ENCODE measurements at places on chromosomes 7 and 10. TPM values are rescaled to one million over a fixed set of nuclear protein-coding genes. Genes with fewer than 3 reads are reported as not detected.

GRCh38 chr7:130222-130572, 62.2 kb upstream of the FAM20C start:
- no peak for DNase-seq

DNA sequence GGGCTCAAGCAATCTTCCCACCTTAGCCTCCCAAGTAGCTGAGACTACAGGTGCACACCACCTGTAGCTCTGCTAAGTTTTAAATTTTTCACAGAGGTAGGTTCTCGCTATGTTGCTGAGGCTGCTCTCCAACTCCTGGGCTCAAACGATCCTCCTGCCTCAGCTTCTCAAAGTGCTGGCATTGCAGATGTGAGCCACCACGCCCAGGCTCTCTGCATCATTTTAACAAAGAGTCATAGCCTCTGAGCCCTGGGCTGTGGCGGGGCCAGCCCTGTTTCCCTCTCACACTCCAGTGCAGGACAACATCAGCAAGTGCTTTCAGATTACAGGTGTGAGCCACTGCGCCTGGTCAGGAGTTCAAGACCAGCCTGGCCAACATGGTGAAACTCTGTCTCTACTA, 102.5 kb downstream of the COL26A1 start:
- DNase-seq, result no peak

DNA sequence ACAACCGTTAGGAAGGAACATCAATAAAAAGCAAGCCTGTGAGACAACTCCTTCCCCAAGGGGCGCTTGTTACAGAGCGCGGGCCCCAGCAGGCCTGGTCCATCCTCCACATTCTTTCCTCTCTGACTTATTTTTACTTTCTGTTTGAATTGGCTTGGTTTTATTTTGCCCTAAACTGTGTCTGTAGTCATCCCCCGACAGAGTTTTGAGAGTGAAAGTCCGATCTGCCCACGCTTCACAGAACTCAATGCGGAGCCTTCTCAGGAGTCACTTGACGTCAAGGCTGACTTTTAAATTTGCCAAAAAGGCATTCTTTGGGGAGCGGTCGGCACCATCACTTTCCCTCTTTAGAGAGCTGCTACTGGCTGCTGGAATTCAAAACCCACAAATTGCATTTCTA, 150.1 kb upstream of the KLF6 start:
- no peak for DNase-seq

- no peak for DNase-seq
These were observed 35.6 kb downstream of the YKT6 start for GRCh38 chr7:44236333-44236728.

DNA sequence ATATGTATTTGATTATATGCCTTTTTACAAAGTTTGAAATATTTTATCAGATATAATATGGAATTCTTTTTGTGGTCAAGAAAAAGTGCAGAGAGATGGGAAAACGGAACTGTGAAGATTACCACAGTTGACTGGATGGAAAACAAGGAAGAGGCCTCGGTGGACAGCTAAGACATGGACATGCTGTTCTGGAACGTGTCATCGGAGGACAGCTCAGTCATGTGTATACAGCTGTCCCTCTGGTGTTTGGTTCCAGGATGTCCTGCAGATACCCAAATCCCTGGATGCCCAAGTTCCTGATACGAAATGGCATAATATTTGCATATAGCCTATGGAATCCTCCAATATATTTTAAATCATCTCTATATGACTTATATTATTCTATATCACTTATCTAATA, 49.4 kb downstream of the TRIL start:
- no peak for DNase-seq

DNA sequence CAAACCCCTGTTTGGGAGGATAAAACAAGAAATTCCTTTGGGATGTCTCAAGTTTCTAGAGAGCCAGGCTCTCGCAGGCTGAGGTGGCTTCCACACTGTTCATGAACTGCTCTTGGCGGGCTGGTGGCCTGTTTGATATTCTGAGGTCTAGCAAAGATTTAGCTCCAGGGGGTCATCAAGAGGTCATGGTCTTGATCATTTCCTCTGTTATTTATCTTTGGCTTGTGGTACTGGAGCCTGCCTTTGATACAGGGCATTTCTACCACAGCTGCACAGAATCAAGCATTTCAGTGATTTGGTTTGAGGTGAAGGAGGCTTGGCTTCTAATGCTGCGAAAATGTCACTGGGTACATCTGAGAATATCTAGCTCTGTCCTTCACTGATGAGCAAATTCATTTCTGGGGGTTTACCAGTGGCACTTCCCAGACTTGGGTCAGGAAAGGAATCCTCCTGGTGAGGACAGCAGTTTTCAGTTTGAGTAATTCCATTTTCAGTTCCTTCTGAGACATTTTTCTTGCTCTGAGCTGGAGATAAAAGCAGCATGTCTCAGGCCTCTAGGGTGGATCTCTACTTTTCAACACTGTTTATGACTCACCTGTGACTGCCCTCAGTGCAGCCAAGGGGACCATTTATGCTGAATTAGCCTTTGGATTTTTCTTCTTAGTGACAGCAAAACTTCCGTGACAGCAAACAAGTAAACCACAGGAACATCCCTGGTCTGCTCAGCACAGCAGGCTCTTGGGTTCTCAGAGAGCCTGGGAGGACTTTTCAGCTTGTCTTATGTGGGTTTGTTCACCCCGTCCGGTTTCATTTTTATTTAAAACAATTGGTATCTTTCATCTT, 312.0 kb downstream of the RNLS start:
- DNase-seq, result no peak

DNA sequence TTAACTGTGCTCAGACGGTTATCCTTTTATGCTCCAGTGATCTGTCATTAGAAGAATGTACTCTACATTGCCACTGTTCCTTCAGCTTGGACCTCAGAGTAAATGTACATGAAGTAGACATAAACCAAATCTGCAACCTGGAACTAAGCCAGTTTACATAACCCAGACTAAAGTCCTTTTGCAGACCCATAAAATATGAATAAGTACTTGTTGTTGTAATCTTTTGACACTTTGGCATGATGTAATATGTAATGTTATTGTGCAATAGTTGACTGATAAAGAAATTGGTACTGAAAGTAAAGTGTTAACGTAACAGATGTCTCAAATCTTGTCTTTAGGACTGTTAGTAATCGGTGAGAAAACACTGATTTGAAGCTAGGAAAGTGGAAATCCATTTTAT, 115.8 kb upstream of the SORCS1 start:
- no peak for DNase-seq

DNA sequence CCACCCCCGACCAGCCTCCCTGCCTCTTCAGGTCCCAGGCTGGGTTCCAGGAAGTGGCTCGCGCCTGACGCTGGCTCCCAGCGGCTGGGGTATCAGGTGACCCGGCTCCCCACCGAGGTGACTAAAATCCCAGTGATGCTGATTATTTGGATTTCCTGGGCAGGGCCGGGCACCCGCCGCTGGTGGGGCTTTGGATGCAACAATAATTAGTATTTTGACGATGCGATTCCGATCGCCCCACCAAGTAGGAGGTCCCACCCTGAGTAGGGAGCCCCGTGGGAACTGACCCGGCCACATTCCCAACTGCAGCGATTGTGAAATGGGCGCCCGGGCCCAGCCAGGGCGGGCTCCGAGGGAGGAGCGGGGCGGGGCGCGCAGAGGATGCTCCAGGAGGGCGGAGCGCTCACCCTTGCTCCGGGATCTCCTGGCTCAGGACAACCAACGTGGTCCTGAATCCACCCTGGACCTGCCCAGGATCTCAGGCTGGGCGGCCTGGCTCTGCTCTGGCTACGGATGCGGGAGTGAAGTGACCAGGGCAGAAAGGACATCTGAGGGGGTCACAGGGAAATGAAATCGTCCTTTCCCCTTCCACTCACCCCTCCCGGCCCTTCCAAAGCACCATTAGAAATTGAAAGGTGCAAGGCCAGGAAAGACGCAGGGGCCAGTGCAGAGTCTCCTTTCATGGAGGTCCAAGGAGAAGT, 32.6 kb downstream of the DUSP5 start:
- DNase-seq, result peak; percentile 88

GRCh38 chr7:3027005-3027845, 16.4 kb downstream of the CARD11 start:
- DNase-seq, result no peak

DNA sequence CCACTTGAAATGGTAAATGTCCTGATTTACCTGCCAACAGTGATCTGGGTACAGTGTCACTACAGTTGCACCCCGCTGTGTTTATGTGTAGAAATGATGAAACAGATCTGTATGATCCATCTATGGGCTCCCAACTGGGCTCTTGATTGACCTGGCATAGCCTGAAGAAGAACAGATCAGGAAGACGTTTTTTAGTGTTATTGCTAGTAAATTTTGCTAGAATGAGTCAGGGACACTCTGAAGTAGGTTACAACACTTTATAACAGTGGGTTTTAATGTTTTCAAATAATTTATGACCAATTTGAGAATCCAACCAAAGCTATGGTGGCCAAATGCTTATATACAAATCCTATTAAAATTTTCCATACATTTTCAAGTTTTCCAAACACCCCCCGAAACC, 110.3 kb downstream of the DKK1 start:
- no peak for DNase-seq

DNA sequence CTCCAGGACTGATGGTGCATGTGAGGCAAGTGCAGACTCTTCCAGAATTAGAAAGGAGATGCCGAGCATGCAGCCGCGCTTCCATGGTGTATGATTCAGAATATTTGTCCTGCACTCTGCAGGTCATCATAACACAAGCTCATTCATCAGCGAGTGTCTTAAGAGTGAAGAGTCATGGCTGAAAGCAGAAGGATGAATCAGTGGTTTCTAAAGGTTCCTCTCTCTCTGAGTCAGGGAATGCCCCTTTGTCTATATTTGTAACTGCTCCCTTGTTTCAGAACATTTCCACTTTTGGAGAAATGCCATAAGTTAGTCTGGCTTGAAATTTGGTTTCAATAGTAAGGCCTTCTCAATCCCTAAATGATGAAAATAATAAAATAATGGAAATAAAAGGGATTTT, 52.3 kb downstream of the HECW1 start:
- peak; percentile 62 for DNase-seq

- no peak for DNase-seq
These were observed 38.8 kb upstream of the DNAH11 start for GRCh38 chr7:21504021-21504420.

DNA sequence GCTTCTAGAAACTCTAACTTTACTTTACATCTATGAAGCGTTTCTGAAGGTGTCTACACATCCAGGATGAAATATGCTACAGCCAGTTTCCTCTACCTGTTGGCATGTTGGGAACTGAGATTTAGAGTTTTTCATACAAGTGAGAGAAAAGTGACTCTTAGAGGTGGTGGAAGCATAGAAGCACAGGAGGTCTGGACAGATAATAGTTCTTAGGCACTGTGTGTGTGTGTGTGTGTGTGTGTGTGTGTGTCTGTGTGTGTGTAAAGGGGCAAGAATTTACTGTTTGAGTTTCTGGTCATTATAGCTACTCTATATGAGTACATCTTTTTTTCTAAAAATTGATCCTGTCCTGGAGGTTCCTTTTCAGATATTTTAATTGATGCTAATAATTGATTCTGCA, 110.7 kb upstream of the MTPN start:
- DNase-seq, result no peak

DNA sequence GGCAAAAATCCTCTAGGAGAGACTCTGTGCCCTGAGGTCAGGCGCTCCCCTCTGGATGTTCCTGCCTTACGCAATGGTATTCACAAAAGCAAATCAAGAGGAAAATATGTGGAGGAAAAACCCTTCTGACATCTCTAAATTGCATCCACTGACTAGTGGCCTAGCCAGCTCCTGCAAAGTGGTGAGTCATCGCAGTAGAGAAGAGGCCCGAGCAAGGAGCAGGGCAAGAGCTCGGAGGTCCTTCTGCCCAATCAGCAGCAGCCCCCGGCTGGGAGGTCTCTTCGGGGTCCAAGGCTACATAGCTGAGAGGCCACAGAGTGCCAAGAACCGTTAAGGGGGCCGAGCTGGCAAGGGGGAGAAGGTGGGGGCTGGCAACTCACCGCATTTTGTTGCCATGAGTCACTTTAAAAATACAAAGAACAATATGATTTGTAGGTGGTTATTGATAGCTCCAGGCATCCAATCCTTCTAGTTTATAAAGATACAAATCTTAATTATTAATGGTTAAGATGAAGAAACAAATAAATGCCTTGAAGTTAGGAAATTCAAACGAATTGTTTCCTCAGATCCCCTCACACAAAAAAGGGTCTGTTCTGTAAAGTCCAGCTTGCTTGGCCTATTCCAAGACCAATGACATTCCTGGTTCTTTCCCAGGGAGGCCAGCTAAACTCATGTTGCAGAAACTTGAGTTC, 161.6 kb downstream of the PKD1L1 start:
- DNase-seq, result peak; percentile 90

GRCh38 chr7:107027208-107027607, 17.3 kb upstream of the PRKAR2B start:
- no peak for DNase-seq

- DNase-seq, result no peak
These were observed 2.4 kb downstream of the ZMYND11 start for GRCh38 chr10:137606-138005.

DNA sequence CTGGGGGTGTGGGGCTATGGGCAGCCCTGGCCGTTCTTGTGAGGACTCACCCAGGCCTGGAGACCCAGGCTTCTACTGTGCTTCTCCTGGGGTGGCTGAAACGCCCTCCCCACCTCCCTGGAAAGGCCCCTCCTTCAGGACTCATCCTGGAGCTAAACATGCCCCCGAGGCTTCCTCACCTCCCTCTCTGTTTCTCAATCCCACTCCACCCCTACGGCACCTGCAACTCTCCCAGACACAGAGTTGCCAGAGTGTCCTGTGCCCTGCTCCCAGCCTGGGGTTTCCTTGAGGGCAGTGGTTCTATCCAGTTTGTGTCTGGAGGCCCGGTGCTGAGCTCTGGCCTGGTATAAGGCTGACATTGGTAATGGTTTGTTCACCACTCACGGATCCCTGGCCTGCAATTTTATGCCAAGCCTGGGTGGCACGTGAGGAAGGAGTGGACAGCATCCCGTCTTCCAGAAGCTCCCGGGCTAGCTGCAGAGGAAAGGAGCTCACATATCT, 68.0 kb downstream of the GRID1 start:
- DNase-seq, result no peak

GRCh38 chr10:46326971-46327370, 40.2 kb downstream of the ANTXRL start:
- DNase-seq, result no peak

DNA sequence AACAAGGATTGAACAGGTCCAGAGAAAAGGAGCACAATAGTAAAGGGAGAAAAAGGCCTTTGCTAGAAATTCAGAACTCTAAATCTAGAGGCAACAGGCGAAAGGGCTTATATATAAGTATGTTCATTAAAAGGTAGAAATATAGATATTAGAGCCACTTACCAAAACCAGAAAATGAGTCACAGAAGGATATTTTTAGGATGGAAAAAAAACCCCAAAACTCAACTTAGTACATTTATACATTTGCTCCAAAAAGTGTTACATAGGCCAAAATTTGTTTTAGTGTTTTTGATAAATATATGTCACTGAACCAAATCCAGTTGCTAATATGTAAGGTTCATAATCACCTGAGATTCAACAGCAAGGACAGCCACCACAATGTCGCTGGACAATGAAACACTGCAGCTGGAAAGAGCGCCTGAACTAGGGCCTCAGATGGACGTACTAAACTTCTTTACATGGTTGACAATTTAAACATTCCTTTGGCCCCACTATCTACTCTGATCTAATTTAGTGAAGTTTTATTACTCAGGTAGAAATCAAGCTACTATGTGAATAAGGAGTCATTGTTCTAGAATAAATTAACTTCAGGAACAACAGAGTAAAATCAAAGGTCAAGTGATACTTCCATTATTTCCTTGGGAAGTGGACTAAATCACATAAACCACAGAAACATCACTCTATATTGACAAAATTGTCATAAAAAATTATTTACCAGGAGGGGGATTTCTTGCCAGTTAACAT, 10.9 kb downstream of the FAM3C start:
- no peak for DNase-seq

TBC1D12 gene
- 3.5 TPM for polyA plus RNA-seq

TNS3 gene
- polyA plus RNA-seq, result 107 TPM

IFRD1 gene
- 40.2 TPM for polyA plus RNA-seq

AEBP1 gene
- not detected for polyA plus RNA-seq

RBP4 gene
- polyA plus RNA-seq, result 6.0 TPM

Data from A549 (cell line).